ENCODE measurements at places on chromosomes 4 and X.

DNA sequence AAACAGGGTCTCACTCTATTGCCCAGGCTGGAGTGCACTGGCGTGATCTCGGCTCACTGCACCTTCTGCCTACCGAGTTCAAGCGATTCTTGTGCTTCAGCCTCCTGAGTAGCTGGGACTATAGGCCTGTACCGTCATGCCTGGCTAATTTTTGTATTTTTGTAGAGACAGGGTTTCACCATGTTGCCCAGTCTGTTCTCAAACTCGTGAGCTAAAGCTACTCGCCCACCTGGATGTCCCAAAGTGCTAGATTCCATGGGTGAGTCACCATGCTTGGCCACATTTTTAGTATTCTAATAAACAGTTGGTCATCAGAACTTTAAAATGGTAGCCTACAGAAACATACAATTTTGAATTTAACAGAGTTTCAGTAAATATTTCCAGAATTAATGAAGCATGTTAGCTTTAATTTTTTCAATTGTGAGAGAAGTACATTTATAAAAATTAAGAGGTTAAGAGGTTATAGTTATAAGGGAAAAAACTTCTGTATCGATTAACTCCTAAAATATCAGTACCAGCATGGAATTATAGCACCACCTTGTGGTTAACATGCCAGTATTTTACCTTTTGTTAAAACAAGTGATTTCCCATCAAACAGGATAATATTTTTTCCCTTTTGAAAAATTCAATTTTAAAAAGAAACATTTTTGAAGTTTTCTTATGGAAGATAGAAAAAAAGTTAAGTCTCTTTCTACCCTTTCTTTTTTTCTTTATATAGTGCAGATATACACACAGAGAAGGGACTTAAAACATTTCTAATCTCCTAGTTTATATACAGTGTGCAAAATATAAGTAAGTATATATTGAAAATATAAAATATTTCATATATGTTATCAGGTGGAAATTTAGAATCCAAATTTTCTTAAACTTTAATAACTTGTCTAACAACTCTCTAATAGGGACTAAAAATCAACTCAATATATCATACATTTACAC is 35.4 kb downstream of the CEP44 start:
- DNase-seq: no peak

DNA sequence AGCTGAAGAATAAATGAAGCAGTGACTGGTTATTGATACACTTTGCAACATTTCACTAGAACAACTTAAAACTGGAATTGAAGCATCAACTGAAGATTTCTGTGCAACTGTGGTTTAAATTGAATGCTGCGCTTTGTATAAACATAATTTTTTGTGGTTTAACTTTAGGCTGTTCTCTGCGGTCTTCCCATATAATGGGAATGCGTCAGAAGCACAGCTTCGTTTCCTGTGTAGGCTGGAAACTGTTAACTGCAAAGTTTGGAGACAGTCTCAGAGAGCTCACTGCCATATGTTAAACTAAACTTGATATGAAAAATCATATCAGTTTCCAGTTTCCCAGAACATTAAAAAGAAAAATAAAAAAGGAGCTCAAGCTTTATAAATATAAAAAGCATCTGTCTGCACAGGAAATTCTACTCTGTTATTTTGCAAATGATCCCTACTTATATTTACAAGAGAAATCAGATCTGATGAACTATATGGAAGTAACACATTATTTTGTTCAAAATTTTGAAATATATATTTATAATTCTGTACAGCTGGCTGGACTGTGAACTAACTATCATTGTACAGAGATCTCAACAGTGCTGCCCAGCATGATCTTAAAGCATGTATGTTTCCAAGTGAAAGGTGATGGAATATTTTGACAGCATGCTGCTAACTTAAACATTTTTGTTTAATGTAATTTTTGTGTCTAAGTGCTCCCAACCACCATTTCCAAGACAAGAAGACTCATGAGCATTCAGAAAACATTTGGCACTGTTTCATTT is 139.9 kb downstream of the NDST3 start:
- DNase-seq: no peak

DNA sequence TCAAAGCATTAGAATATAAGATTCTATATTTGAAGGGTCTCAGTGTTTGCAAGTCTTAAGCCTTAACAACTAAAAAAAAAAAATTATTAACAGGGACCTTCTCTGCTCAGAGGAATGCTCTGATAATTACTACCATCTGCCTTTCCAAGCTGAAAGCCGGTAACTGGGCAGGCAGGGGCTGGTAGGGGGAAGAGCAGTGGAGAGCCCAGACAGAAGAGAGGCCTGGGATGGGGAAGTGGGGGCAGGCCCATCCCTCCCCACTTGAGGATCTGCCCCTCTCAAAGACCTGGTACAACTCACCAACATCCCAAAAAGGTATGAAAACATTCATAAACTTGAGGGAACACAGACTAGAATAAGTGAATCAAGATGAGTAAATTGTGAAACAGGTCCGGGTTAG is 113.9 kb downstream of the QDPR start:
- no peak for DNase-seq

- no peak for DNase-seq
These were observed 42.4 kb downstream of the MOSPD2 start for GRCh38 chrX:14915596-14915995.

DNA sequence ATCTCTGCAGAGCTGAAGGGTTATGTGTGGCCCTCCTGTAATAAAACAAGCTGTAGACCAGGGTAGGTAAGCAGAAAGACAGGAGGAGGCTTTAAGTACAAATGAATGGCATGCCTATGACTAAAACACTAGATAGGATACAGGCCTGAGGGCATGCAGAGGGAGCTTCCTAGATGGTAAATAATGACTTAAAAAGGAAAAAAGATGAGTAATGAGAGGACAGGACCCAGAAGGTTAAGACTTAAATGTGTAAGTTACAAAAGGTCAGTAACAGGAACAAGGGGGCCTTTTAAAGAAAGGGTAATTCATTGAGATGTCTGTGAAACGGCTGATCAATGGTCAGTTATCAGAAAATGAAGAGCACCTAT is 194.8 kb downstream of the SOWAHB start:
- DNase-seq: no peak

- no peak for DNase-seq
These were observed 248.9 kb downstream of the TLL1 start for GRCh38 chr4:166121897-166122296.

DNA sequence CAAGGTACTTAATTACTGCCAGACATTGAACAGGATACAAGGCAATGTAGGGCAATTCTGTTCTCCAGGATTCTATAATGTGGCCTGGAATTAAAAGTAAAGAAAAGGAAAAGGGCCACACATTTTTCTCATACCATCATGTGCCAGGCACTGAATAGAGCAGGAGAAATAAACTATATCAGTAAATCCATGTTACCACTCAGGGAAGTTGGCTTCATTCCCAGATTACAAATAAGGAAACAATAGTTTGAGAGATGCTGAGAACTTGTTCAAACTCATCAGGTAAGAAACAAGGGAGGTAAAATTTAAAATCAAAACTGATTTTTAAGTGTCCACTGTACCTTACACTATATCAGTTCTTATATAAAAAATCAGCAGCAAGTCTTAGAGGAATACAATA is 645.0 kb upstream of the ATOH1 start:
- DNase-seq: no peak

DNA sequence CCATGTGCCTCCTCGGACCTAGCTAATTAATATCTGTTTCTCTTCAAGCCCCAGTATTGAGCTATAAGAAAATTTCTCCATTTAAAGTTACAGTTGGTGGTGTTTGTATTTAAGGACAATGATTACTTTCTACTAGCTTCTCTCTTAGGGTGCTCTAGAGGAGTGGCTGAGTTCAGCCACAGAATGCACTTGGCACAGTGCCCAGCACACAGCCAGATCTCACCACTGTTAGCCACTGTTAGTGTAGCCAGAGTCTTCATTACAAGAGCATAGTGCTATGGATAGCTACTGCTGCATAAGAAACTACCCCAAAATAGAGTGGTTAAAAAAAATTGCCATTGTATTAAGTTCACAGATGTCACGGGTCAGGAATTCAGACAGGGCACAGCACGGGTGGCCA is 421.3 kb downstream of the BCOR start:
- no peak for DNase-seq

GRCh38 chr4:183434666-183435190 is 9.7 kb upstream of the CDKN2AIP start:
- DNase-seq: no peak

- DNase-seq: no peak
These were observed 58.5 kb downstream of the NCAPG start for GRCh38 chr4:17869327-17869726.

DNA sequence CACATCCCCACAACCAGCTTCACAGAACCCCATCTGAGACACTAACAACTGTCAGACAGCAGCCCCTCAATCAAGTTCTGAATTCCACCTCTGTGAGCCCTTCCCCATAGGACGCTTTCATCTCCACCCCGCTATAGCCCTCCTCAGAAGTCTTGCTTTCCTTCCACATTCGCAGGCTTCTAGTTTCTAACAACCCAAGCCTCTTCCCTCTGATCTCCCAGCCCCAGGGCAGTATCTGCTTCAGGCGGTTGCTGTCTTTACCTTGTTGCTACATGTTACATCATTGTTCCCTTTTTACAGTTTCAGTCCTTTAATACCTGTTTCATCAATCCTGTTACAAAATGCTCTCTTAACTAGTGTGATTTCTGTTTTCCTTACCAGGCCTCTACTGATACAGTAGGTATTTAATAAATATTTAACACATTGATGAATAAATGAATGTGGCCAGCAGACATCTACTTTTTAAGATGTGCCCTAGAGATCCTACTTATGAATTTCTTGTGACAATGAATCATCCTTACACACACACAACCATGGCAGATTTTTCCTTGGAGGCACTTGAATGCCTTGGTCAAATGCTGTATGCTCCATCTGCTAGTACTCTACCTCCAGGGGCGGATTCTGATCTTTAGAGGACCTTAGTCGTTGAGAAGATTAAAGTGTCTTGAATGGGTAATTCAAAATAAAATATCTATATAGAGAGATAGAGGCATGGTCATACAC is 164.7 kb upstream of the SLIT2 start:
- DNase-seq: no peak

DNA sequence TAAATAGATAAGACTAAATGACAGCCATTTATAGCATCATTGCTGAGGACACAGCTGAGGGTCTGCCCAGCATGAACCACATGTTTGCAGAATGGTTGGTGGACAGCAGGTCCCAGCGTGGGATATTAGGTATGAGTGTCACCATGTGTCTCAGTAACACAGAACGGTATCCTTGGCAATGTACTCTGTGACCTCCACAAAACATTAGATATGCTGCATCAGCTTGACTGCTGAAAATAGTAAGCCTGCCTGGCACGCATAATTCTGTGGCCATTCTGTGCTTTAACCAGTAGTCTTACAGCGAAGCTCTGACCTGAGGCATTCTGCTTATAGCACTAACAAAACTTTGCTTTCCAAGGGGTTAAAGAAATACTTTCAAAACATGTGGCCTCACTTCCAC is 32.0 kb downstream of the LIMCH1 start:
- no peak for DNase-seq

DNA sequence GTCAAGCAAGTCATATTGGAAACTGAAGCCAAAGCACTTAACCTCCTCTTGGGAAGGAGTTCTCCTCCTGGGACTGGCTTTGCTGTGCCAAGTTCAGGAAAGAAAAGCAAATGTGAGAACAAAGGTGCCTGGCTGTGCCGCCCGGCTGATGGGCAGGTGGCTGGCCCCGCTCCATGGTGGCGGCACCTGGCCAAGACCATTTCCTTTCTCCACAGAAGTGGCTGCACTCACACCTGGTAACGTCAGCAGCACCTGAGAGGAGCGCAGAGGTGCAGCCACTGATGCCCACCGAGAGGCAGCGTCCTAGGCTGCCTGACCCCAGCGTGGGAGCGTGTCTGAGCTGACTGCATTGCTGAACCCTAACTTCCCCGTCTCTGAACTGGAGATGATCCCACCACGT is 54.3 kb downstream of the DCTD start:
- DNase-seq: no peak

- no peak for DNase-seq
These were observed 1.5 kb downstream of the MRFAP1 start for GRCh38 chr4:6641971-6642320.

DNA sequence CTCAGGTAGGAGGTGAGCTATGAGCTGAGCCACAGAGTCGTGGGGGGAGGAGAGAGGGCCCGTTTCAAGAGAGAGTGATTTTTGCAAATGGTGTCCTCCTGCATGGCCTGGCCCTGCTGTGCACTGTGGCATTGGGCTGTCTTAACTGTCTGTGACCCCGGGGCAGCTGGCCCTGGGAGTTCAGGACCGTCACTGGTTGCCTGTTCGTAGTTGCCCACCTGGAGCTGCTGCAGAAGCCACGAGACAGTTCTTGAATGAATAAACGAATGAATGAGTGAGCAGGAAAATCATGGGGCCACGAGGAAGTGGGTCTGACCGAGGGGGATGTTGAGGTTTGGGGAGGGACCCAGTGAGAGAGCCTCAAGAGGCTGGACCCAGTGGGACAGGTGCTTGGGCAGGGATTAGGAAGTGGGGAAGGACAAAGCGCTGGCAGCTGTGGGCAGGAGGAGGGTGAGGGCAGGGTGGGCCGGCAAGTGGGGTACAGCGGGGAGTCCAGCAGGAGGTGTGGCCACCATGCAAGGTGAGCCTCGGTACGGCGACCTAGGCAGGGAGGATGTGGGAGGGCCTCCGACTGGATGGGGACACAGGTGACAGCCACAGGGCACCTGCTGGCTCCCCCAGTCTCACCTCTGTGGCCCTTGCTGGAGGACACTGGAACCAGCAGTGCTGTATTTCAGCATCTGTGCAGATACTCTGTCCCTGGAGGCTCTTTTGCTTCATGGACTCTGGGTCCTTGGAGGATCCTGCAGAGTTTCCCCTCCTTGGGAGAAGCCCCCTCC is 10.2 kb downstream of the RGS12 start:
- no peak for DNase-seq

DNA sequence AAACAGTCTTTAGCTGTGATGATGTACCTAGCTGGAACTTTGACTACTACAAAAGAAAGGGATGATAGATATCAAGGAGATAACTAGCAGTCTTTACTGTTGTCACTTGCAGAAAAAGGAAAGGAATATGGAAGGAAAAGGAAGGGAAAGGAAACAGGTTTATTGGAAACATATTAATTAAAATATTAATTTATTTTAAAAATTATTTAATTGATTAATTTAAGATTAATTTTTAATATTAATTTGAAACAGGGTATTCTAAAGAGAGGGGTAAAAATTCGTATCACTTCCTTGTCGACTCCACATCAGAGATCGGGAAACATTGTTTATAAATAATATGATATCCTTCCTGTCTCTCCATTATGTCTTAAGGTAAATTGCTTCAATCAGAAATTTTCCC is 186.5 kb upstream of the IL15 start:
- DNase-seq: no peak

- no peak for DNase-seq
These were observed 67.2 kb upstream of the PPP3CA start for GRCh38 chr4:101414496-101414895.

- DNase-seq: no peak
These were observed 10.9 kb upstream of the SEL1L3 start for GRCh38 chr4:25873632-25874129.

Data from activated naive CD8-positive, alpha-beta T cell treated with anti-CD3 and anti-CD28 coated beads, Interleukin-2, amount 50 U/mL, for 16 hours (primary cell).